Gastrocnemius medialis (tissue), 4 donors: ENCODE measurements at places on chromosomes 5 and 9. TPM values are rescaled to one million over a fixed set of nuclear protein-coding genes. Genes with fewer than 3 reads are reported as not detected.
A peak's percentile ranks its signal among the peaks of the same experiment; 100 is the strongest.

DNA sequence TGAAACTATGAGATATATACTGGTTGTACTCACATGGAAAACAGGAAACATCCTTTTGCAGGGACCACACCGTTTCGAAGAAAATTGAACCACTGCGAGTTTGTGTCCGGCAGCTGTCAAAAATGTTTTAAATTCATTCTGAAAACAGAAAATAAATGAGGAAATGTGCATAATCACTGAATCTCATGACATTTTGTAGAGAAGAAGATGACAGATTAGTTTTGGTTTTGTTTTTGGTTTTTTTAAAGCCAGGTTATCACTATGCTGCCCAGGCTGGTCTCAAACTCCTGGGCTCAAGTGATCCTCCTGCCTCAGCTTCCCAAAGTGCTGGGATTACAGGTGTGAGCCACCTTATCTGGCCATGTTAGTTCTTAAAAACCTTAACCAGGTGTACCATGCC lies 3.5 kb downstream of the TXNDC8 start:
- H3K4me1 ChIP-seq, result no peaks in the 10 kb centered on the region
- no peak overlapping the region for H3K27ac ChIP-seq
- no peak for DNase-seq
- no peaks in the 10 kb centered on the region for H3K27me3 ChIP-seq

DNA sequence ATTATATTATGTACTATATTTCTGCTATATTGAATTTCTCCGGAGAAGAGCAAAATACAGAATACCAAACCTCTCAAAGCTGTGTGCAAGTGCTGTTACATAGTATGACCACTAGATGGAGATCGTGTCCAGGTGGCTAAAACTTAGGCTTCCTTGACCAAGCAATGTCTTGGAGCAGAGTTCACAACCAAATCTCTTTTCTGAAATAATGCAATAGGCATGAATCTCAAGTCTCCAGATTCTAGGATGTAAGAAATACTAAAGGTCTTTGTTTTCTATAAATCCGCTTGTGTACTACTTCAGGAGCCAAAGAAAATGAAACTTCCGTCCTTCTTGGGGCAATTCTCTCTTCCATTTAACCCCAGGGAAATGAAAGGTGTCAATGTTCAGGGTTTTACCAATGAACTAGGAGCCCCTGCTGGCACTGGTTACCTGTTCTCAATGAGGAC lies 181.5 kb upstream of the RAI14 start:
- no peaks in the 10 kb centered on the region for H3K36me3 ChIP-seq
- DNase-seq, result no peak
- no peaks in the 10 kb centered on the region for H3K27me3 ChIP-seq
- H3K4me1 ChIP-seq, result no peaks in the 10 kb centered on the region
- no peak overlapping the region for H3K4me3 ChIP-seq

The FREM1 gene
- 0.47 TPM for total RNA-seq

DNA sequence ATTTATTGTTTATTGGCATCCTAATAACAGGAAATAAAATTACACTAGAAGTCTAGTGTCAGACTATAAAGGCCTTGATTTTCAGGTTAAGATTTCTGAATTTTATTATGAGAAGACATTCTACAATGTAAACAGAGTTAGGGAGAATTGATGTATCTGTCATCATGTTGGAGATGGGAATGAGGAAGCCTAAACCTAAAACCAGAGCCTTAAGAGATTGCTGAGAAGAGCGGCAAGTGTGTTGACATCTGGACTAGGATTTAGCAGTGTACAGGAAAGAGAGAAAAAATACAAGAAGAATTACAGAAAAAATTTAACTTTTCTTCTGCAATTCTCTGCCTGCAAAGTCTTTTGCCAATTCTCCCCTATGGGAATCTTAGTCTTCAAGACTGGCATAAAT lies 525.5 kb downstream of the NR2F1-AS1 start:
- H3K27me3 ChIP-seq, result no peaks in the 10 kb centered on the region
- no peaks in the 10 kb centered on the region for H3K36me3 ChIP-seq
- DNase-seq, result no peak
- no peaks in the 10 kb centered on the region for H3K4me1 ChIP-seq

The DBH gene
- not detected for total RNA-seq

GRCh38 chr5:149470942-149471341 lies 80.3 kb downstream of the CSNK1A1 start:
- H3K27me3 ChIP-seq, result no peaks in the 10 kb centered on the region
- no peak overlapping the region for H3K27ac ChIP-seq
- H3K4me1 ChIP-seq, result peaks cover 11% of the 10 kb centered on the region
- no peaks in the 10 kb centered on the region for H3K36me3 ChIP-seq

GRCh38 chr5:82111191-82111590 lies 139.4 kb downstream of the ATG10 start:
- no peak for DNase-seq
- H3K36me3 ChIP-seq, result no peaks in the 10 kb centered on the region
- H3K27ac ChIP-seq, result no peak overlapping the region

GRCh38 chr5:130796902-130797301 lies 368.2 kb downstream of the HINT1 start:
- H3K4me1 ChIP-seq, result no peaks in the 10 kb centered on the region
- H3K4me3 ChIP-seq, result no peak overlapping the region
- no peak overlapping the region for H3K27ac ChIP-seq
- H3K27me3 ChIP-seq, result no peaks in the 10 kb centered on the region
- H3K36me3 ChIP-seq, result no peaks in the 10 kb centered on the region

The ARL14EPL gene
- total RNA-seq, result not detected

GRCh38 chr9:27468462-27469110 lies 55.5 kb upstream of the IFNK start:
- H3K27me3 ChIP-seq, result no peaks in the 10 kb centered on the region
- H3K4me3 ChIP-seq, result no peak overlapping the region

- H3K4me3 ChIP-seq, result no peak overlapping the region
- DNase-seq, result no peak
- no peak overlapping the region for H3K27ac ChIP-seq
- no peaks in the 10 kb centered on the region for H3K27me3 ChIP-seq
- H3K36me3 ChIP-seq, result no peaks in the 10 kb centered on the region
Observed at GRCh38 chr5:127236254-127236653, 54.3 kb upstream of the MEGF10 start.

- no peaks in the 10 kb centered on the region for H3K27me3 ChIP-seq
- DNase-seq, result peak; percentile 89
- peaks cover 3% of the 10 kb centered on the region for H3K36me3 ChIP-seq
- H3K4me3 ChIP-seq, result peak within 1 kb of the TSS; percentile 91
- peak within 1 kb of the TSS; percentile 88 for H3K27ac ChIP-seq
Observed at GRCh38 chr5:81301271-81302015, at the start of gene ZCCHC9. ZCCHC9 (plus strand) TSS chr5:81301587; CDS start chr5:81304758, 3,171 bp downstream.

The HMMR gene
- total RNA-seq, result 1.3 TPM

The ACTBL2 gene
- total RNA-seq, result not detected

DNA sequence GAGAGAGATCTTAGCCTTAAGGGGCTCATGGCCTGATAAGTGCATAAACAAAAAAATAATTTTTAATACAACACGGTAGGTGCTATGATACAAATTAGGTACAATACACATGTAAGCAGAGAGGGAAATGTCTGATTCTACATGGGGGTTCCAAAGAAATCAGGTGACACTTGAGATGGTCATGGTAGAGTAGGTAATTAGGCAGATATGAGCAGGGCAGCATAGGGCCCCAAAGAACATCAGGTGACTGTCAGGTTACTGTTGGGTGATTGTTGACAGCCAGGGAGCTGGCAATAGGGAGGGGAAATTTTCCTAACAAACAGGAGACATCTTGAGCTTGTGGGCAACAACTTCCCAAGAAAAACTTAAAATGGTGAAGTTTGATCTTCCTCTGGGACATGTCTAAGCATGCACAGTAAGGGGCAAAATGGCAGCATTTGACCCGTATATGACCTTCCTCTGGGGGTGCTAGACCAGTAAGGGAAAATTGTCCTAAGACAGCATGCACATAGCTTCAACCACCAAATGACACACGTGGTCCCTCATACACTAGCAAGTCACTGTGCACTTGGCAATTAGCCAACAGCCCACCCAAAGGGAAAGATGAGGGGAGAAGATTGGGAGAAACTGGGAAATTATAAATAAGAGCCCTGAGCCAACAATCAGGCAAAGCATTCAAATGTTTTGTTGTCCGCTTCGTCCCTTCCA lies 37.3 kb upstream of the TENT4A start:
- no peak overlapping the region for H3K27ac ChIP-seq
- no peaks in the 10 kb centered on the region for H3K36me3 ChIP-seq
- H3K27me3 ChIP-seq, result no peaks in the 10 kb centered on the region

The BARHL1 gene
- total RNA-seq, result not detected

- DNase-seq, result no peak
- H3K36me3 ChIP-seq, result no peaks in the 10 kb centered on the region
- H3K4me3 ChIP-seq, result no peak overlapping the region
- H3K27ac ChIP-seq, result no peak overlapping the region
Observed at GRCh38 chr5:133397348-133397747, 215.0 kb downstream of the FSTL4 start.

DNA sequence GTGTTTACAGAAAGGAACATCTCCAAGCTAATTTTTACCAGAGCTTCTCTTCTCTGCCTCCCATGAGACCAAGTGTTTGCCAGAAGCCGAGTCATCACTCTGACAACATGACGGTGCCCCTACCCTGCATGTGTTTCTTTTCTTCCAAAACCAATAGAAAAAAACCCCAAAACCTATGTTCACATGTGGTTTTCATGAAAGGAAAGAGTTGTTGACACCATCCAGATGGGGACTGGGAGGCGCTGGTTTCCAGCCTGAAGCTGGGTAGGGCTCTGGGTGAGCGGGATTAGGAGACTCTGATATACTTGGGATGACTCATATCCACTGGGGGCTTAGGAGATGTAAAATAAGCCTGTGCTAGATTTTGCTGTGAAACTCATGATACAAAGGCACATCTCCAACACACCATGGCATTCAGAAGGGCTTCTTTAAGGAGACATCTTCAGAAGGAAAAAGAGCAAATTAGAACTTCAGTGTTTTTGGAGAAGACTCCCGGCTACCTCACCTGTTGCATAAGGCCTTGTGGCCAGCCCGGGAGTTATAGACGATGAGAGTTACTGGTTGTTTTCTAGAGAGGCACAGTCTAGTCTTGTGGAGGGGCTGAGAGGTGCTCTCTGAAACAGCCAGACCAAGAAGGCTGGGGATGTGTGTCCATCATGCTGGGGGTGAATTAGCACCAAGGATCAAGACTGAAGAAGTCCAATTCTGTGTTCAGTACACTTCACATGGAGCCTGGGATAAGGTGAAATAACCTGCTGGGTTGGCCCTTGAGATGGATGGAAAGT lies 108.9 kb upstream of the LHFPL2 start:
- H3K27ac ChIP-seq, result no peak overlapping the region
- H3K36me3 ChIP-seq, result no peaks in the 10 kb centered on the region
- no peak overlapping the region for H3K4me3 ChIP-seq
- no peak for DNase-seq
- no peaks in the 10 kb centered on the region for H3K4me1 ChIP-seq
- no peaks in the 10 kb centered on the region for H3K27me3 ChIP-seq

DNA sequence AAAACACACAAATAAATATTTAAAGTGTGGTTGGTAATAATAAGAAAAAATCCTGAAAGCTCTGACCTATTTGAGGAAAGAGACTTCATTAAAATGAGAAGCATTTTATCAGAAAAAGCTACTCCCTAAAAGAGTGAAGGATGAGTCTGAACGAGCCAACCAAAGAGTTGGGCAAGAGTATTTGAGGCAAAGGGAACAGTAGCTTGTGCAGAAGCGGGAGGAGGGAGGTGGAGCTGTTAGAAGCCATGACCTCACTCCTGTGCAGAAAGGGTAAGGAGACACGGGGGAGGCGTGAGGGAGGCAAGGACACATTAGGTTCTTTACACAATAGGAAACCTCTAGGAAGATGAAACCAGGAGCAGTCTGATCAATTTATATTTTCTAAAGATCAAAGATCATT lies 29.4 kb downstream of the SH3RF2 start:
- no peak overlapping the region for H3K27ac ChIP-seq
- no peaks in the 10 kb centered on the region for H3K36me3 ChIP-seq
- peaks cover 2% of the 10 kb centered on the region for H3K4me1 ChIP-seq
- H3K4me3 ChIP-seq, result no peak overlapping the region
- no peaks in the 10 kb centered on the region for H3K27me3 ChIP-seq

GRCh38 chr5:173238312-173239232 lies 3.6 kb upstream of the NKX2-5 start:
- H3K4me1 ChIP-seq, result peaks cover 12% of the 10 kb centered on the region
- H3K27me3 ChIP-seq, result peaks cover 96% of the 10 kb centered on the region
- no peak overlapping the region for H3K27ac ChIP-seq
- DNase-seq, result no peak
- no peaks in the 10 kb centered on the region for H3K36me3 ChIP-seq

- no peak for DNase-seq
- H3K27me3 ChIP-seq, result no peaks in the 10 kb centered on the region
- no peak overlapping the region for H3K4me3 ChIP-seq
- H3K27ac ChIP-seq, result no peak overlapping the region
- H3K36me3 ChIP-seq, result no peaks in the 10 kb centered on the region
Observed at GRCh38 chr5:141383345-141383744, 803 bp downstream of the PCDHGA7 start.

DNA sequence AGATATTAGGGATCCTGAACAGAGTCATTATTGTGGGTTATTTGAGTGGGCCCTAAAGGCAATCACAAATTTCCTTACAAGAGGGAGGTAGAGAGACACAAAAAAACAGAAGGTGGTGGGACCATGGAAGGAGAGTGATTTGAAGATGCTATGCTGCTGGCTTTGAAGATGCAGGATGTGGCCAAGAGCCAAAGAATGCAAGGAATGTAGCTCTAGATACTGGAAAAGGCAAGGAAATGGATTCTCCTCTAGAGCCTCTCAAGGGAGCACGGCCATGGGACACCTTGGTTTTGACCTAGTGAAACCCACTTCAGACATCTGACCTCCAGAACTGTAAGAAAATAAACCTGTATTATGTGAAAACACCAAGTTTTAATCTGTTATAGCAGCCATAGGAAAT lies 53.8 kb downstream of the TTC39B start:
- H3K4me1 ChIP-seq, result no peaks in the 10 kb centered on the region
- H3K4me3 ChIP-seq, result no peak overlapping the region
- H3K27ac ChIP-seq, result no peak overlapping the region
- DNase-seq, result no peak
- H3K36me3 ChIP-seq, result no peaks in the 10 kb centered on the region

DNA sequence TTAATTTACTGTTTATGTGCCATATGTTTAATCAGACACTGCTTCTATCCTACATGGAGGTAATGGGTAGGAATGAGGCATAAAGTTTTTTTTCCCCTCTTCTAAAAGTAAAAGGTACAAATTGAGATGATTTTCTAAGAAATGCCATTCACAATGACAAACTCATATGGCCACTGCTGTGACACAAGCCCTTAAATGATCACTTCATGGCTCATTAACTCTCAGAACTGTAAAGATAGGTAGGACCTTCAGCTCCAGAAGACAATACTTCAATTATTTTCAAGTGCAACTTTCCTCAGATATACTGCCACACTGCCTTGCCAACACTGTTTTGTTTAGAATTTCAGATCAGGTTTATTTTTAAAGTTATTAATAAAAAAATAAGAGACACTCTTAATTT lies 362.9 kb upstream of the ZNF608 start:
- DNase-seq, result no peak
- no peak overlapping the region for H3K27ac ChIP-seq
- H3K27me3 ChIP-seq, result no peaks in the 10 kb centered on the region
- H3K36me3 ChIP-seq, result no peaks in the 10 kb centered on the region

DNA sequence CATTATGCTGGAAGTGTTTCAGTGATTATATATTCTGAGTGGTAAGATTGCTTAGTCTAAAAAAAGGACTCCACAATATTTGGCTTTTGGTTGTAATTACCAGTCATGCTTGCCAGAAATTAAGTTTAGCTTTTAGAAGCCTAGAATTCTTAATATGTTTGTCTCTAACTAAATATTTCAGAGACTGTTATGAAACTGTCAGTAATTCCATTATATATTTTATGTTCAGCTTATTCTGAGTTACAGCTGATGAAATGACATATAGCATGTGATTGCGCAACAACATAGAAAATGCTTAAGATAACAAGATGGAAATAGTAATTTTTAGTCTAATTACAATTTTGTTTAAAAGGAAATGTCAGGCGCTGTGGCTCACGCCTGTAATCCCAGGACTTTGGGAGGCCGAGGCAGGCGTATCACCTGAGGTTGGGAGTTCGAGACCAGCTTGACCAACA lies 44.2 kb downstream of the KIAA1958 start:
- no peaks in the 10 kb centered on the region for H3K27me3 ChIP-seq
- DNase-seq, result no peak
- no peaks in the 10 kb centered on the region for H3K36me3 ChIP-seq

The DIPK1B gene
- 3.8 TPM for total RNA-seq
